Iris pigment epithelial cell (primary cell): ENCODE measurements at places on chromosomes 12 and 14.

- DNase-seq = no peak
These were observed 59.7 kb upstream of the FAM222A start for GRCh38 chr12:109653890-109654289.

- DNase-seq = no peak
These were observed 32.5 kb upstream of the LALBA start for GRCh38 chr12:48602192-48602989.

DNA sequence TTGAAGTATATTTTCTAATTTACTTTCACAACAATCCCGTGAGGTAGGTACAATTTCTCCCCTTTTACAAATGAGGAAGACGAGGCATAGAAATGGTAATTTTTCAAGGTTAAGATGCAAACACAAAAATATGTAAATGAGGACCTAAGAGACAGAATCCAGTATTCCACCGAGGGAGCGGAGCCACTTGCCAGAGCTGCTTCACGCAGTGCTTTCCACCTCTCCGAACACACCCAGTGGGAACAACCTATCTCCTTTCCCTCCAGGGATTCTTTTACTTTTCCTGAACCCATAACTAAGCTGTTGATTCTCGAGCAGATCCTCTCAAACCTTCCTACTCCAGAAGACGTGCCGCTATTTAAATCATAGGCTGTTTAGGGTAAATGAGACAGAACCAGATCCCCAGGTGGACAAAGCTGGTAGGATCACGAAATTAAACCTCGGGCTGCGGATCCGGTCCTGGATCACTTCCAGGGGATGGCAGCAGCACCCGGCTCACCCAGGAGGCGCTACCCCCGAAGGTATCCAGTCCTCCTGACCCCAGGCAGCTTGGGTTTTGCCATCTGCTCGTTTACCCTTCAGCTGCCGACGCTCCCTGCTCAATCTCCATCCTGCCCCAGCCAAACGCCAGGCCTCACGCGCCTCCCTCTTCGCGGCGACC, 1.5 kb downstream of the DDHD1 start:
- DNase-seq = peak; percentile 30

GRCh38 chr14:76473481-76474263, 97.7 kb downstream of the ESRRB start:
- peak; percentile 26 for DNase-seq

DNA sequence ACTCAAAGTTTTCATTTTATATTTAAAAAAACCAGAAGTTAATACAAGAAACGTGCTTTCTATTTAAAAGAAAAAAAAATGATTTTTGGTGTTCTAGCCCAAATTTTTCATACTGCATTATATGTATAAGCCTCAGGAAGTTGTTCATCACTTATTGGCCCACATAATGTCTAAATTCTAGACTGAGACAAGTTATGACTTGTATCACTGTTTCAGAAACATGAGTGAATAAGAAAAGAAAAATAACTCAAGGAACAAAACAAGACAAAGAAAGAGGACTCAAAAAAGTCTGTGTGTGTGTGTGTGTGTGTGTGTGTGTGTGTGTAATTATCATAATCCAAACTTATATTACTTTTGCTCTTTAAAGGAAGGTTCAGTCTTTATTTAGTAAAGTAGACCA, 929.8 kb downstream of the GALC start:
- no peak for DNase-seq

DNA sequence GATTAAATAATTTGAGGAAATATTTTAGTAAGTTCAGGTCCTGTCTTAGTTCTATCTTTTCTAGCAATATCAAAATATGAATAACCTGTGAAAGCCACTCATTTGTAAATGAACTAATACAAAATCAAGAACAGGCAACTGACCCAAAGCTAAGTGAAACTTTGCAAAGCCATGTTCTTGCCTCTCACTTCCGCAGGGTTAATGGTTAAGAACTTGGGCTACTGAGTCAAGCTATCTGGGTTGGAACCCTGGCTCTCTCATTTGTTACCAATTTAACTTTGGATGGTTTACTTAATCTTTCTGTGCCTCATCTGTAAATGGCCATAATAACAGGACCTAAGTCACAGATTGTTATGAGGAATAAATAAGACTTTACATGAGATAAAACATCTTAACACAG, 2.8 kb downstream of the KIF21A start:
- no peak for DNase-seq

GRCh38 chr14:33504246-33505099, 446.4 kb downstream of the EGLN3 start:
- DNase-seq = no peak

DNA sequence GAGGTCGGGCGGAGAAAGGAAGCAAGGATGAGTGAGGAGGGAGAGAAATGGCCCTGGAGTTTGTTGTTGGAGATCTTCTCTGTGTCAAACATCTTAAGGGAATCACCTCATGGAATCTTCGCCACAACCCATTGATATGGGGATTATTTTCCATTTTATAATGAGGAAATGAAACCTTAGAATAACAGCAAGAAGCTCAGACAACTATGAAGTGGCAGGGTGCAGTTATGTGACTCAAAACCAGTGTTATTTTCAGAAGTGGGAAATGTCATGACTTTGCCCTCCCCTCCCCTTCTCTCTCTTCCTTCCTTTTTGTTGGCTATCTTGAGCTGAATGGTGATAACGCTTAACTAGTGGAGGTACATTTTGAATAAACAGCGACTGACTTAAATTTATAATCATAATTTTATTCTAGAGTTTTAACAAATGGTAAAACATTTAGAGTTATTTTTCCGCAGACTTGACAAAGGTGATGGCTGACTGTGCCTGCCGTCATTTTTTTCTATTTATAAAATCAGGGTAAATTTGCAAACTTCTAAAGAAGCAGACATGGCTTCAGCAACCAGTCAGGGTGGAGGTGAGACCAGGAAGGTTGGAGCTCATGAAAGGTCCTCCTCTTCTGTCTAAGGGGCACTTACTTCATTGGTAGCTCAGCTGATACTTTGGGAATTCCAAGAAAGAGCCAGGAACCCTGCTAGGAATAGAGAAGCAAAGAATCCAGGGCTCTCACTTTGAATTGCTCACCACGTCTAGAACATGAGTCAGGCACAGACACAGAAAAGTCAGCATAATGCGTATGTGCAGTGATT, 232.4 kb downstream of the RGS6 start:
- no peak for DNase-seq

- DNase-seq = no peak
These were observed 780 bp upstream of the SLC41A2 start for GRCh38 chr12:104958805-104959334.

GRCh38 chr12:14962797-14963196, 1.4 kb upstream of the ARHGDIB start:
- DNase-seq = no peak

GRCh38 chr12:128267131-128267622, at the start of gene TMEM132C:
Gene TMEM132C, plus strand, starts transcription at chr12:128267170. Its CDS starts 233 bp downstream, at chr12:128267403.
- DNase-seq = no peak

DNA sequence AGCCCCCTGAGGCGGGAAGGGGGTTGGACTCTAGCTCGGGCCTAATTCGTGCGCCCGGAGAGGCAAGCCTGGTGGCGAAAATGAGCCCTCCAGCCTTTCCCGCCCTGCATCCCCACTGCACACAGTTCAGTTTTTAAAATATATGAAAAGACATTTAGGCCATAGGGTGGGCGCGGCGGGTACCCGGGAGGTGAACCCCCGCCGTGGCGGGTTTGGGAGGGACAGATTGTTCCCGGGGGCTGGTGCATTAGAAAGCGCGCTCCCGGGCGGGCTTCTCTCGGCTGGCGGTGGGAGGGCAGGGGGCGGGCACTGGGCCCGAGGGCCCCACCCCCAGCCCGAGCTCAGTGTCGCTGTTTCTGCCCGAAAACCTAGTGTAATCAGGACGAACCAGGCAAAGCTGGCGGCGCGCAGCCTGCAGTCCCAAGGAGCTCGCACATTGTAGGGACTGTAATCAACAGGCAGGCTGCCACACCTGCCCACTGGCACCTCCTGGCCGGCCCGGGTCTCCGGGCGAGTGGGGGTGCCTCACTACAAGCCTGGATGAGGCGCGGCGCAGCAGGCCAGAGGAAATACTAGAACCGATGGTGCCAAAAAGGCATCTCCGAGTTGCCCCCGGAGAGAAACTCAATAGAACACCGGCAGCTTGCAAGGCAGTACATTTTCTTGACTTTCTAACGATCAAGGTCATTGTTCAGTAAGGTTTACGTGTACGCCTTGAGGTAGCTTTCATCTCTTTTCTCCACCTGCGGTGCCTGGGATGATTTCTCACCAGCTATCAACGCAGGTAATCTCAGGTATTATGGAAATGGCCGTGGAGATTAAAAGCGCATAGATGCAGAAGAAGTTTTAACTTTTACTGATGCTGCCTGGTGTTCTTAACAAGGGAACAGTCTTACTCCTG, 764 bp upstream of the SPTB start:
- no peak for DNase-seq

DNA sequence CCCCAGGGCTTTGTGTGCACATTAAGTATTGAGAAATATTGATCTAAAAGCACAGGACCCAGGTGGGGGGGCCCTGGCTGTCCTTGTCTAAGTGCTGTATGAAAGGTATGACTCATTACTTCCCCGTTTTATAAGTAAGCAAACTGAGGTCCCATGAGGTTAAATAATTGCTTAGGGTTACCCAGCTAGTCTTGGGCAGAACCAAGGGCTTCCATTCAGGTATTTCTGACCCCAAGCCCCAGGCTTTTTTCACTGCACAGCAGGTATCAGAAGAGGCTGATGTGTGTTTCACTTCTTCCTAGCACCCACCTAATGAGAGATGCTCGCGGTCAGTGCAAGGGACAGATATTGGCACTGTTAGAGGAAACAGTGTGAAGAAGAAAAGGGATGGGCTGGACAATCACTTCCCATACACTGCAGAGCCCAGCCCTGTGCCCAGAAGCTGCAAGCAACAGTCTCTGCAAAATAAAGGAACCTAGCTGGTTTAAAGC, 4.7 kb upstream of the TC2N start:
- DNase-seq = peak; percentile 51

- no peak for DNase-seq
These were observed 33.5 kb upstream of the TCL1B start for GRCh38 chr14:95652690-95653089.

- DNase-seq = peak; percentile 95
These were observed 6.8 kb downstream of the ART4 start for GRCh38 chr12:14836336-14837210.

GRCh38 chr12:321606-322326, 59.1 kb upstream of the SLC6A13 start:
- DNase-seq = peak; percentile 15

DNA sequence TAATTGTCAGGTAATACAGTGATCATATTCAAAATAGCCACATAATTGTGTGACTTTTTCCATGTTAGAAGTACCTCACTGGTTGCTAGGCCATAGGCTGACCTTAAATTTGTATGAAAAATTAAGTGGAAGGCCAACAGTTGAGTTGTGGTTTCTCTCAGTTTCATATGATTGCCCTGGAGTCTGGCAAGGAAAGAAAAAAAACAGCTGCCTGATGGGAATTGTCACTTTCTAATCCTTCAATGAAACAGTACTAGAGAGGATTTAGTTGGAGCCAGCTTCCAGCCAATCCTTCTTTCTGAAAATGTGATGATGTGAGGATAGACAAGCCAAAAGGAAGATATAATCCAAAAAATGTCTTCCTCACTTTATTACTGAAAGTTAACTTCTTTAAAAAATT, 113.6 kb downstream of the ALX1 start:
- DNase-seq = no peak

- no peak for DNase-seq
These were observed 5.5 kb upstream of the OTX2 start for GRCh38 chr14:56815745-56816144.

- DNase-seq = peak; percentile 88
These were observed 37.6 kb downstream of the ATG14 start for GRCh38 chr14:55373784-55374705.

GRCh38 chr12:98156697-98157096, 358.7 kb upstream of the TMPO start:
- no peak for DNase-seq

- no peak for DNase-seq
These were observed 34.5 kb upstream of the PLEK2 start for GRCh38 chr14:67446371-67447032.

DNA sequence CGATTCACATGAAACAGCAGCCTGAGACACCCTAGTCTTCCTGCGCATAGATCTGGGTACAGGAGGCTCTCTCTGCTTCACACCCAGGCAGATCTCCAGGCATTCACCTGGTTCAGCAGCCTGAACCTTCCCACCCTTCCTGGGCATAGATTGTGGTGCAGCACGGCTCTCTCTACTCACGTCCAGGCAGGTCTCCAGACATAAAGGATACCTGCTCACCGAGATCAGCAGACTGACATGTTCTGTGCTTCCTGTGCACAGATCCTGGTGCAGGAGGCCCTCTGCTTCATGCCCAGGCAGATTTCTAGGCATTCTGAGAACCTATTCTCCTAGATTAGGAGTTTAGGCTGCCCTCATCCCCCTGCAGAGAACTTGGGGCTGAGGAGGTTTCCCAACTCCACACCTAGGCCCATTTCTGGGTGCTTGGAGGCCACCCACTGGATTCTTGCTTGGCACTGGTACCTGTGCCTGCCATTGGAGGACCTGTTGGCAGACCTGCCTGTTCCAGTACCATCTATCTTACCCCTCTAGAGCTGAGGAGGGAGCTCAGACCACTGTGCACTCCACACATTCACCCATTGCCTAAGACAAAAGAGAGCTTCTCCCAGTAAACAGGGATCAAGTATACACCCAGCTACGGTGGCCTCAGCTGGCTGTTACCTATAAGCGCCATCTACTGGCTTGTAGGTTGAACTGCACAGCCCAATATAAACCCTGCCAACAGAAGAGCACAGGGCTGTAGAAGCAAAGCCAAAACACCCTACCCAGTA, 28.0 kb upstream of the GARIN6 start:
- DNase-seq = peak; percentile 30

DNA sequence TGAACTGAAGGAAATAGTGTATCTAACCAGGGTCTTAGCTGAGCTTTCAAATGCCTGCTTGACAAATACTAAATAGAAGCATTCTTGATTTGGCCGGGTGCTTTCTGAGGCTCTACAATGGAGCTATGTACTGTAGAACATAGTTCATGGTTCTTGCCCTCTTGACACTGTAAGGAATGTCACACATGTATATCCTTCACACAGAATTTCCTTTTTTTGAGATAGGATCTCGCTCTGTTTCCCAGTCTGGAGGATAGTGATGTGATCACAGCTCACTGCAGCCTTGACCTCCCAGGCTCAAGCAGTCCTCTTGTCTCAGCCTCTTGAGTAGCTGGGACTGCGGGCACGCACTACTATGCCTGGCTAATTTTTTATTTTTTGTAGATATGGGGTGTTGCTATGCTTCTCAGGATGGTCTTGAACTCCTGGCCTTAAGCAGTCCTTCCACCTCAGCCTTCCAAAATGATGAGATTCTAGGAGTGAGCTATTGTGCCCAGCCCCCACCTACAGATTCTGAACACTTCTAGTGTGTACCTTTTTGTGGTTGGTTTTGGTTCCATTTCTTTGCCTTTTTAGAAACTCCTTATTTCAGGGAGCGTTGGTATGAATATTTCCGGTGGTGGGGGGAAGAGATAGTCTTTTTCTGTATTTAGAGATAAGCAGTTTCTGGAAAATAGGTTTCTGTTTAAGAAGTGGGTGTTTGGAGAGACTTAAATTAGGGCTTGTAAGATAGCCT, 4.2 kb downstream of the MLXIP start:
- DNase-seq = no peak

GRCh38 chr14:21825149-21825743, 151.6 kb upstream of the OR4E1 start:
- DNase-seq = peak; percentile 26
